WTC11 (cell line): ENCODE measurements at places on chromosomes 2 and 18.

- DNase-seq = no peak
These were observed 259.4 kb upstream of the SPRED2 start for GRCh38 chr2:65691816-65692215.

- DNase-seq = no peak
These were observed 217.1 kb upstream of the SLC35G4 start for GRCh38 chr18:11392292-11392691.

DNA sequence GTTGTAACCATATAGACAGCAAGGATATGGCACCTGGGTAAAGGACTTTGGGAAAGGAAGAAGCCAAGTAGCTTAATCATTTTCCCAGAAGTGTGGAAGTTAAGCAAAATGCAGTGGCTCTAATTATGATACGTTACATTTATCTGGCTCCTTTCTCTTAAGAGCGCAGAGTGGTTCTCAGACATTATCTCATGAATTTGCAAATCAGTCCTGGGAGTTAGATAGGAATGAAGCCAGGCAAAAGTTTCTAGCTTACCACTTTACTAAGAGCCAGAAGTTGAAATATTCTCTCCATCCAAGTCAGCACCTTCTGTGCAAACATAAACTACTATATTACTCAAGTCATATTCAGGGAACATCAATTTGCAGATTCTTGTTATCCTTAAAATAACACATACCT is 10.9 kb upstream of the PIEZO2 start:
- DNase-seq = no peak

DNA sequence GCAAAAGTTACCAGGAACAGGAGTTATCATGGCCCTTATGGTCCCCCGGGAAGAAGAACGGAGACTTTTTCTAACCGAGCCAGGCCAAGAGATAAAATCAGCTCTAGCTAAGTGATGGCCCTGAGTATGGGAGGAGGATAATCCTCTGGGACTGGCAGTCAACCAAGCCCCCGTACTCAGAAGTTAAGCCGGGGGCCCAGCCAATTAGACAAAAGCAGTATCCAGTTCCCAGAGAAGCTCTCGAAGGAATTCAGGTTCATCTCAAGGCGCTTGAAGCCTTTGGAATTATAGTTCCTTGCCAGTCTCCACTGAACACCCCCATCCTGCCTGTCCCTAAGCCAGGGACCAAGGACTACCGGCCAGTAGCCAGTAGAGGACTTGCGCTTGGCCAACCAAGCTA is 365.3 kb upstream of the TCF4 start:
- no peak for DNase-seq

DNA sequence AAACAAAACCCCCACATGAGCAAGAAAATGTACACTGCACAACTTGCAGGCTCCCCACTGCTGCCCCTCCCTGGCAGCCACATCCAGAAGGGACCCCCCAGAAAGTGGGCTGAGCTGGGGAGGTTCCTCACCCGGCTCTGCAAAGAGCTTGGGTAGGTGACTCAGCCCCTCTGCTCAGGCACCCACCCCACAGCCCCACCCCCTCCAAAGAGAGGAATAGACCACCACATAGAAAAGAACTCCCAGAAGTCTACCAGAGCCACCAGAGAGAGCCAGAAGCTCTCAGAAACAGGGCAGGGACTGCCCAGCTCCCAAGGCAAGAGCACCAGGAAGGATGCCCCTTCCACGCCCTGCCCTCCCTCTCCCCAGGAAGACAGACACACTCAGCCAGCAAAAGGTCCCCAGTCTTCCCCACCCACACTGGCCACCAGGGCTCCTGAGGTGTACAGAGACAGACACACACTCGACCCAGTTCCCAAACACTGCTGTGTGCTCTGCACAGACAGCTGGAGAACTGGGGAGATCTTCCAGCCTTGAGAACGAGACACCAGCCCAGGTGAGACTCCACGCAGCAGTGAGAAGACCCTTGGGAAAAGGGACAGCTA is 28.2 kb downstream of the BIN1 start:
- no peak for DNase-seq

DNA sequence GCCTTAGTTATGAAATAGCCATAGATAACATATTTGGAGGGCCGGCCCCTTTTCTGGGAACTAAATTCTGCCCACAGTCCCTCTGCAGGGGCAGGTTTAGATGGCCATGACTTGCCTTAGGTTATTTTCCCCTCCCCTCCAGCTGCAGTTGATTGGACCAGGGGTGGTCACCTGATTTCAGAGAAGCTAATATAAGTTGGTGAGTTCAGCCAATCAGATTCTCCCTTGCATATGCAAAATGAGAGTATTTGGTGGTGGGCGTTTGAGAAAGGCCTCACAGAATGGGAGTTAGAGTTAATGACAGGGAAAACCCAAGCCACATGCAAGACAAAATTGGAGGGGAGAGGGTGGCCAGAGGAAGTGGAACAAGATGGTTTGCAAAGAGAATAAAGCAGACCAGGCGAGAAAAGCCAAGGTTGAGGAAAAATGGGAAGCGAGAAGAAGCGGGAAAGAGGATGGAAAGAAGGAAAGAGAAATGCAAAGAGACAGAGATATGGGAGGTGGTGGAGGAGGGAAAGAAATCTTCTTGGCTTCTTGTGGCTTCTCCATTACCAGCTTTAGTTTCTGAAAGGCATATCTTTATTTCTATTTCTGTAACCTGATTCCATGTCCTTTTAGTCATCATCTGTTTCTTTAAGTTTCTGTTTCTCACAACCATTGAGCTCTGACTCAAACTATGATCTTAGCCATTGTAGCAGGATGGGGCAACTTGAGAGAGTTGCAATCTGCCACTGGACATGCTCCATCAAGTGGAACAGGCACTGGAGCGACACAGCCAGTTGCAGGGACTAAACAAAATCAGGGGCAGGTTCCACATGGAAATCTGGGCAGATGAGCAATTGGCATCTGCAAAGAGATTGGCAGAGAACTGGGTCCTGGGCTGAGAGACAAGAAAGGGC is 108.1 kb upstream of the SIX3 start:
- no peak for DNase-seq

DNA sequence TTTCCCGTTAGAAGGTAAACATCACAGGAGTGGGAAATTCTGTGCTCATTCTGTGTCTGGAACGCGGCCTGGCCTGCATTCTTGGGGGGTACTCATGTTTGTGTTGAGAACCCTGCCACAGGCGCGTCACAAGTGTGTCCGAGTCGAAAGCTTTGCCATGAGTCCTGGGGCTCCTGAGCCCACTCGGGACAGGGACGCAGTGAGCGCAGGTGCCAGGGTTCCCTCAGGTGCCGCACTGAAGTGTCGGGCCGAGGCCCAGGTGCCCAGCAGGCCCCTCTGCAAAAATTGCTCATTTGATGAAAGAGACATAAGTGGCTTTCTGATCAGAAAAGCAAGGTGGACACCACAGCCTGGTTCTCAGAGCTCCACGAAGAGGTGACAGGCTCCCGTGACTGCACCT is 4.7 kb downstream of the D2HGDH start:
- no peak for DNase-seq

DNA sequence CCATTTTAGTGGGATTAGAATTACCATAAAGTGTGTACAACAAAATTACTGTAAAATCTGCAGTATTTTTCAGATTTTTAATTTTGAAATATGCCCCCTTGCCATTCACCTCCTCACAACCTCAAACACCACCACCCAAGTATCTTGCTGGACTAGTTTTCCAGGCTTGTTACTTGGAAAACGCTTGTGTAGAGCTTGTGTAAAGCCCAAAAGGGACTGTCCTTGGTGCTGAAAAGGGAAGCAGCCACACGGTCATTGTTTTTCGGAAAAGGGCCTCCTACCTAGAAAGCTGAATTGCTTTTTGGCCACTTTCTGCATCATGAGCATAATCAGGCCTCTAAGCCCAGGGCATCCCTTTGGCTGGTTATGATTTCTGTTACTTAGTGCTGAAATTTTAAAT is 563.4 kb downstream of the LRRTM4 start:
- peak; percentile 66 for DNase-seq

DNA sequence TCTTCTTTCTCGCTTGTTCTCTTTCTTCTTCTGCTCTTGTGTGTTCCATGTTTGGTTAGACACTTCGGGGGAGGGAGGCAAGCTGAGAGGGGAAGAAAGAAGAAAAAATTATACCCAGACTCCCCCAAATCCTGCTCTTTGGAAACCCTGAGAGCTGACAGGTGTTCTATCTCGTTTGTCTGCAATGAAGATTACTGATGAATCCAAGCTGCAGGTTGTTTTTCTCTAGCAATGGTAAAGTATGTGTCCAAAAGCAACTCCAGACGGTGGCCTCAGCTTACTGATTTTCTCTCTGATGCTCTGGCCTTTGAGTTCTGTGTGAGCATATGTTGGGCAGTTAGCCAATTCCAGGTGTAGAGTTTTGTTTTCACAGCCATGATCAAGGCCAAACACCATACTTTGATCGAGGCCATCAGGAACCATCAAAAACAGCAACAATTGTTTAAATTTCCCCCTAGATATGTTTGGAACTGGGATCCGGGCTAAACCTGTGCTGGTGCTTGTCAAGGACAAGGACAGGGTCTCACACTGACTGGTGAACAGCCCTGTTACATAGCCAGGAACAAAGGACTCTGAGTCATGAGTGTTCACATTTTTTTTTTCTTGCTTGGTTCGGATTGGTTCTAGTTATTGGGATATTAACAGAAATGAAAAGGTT is 142.0 kb downstream of the PRKCE start:
- DNase-seq = no peak
